Activated CD8-positive, alpha-beta memory T cell treated with anti-CD3 and anti-CD28 coated beads for 24 hours (primary cell): ENCODE measurements at places on chromosomes 5 and 9.

DNA sequence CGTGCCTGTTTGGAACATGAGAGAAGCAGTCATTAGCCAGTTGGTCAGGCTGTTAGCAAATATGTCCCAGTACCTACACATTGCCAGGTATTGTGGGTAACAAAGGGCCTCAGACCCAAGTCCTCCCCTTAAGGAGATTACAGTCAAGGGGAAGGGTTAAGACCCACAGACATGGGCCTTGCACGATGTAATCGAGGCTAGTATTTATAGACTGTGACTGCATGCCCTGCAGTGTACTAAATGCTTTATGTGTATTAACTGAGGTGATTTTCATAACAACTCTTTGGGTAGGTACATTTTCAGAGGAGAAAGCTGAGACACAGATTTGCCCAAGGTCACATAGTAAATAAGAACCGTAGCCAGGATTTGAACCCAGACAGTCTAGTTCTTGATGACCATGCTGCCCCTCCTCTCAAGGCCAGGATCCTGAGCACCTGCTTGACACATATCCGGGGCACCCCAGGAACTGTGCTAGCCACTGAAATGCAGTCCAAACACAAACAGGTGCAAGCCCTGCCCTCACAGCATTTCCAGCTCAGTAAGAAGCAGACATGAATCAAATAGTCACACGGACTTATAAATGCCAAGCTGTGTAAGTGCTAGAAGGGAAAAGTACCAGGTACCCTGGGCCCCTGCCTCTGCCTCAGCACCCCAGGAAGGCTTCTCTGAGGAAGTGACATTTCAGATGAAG is 32.0 kb upstream of the GRPEL2 start:
- DNase-seq: no peak

DNA sequence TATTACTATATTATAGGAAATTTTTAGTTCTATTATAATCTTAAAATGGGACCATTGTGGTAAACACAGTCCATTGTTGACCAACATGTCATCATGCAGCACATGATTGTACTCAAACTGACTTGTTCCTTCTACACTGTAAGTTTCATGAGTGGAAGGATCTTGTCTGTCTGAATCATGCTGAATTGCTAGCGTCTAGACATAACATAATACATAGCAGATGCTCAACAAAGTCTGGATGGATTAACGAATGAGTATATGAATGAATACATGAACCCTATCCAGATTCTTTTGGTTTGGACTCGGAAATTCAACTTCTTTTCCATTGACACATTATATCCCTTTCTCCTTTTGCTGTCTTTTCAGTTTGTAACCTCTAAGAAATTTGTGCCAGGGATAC is 429.2 kb upstream of the SGCD start:
- DNase-seq: no peak

DNA sequence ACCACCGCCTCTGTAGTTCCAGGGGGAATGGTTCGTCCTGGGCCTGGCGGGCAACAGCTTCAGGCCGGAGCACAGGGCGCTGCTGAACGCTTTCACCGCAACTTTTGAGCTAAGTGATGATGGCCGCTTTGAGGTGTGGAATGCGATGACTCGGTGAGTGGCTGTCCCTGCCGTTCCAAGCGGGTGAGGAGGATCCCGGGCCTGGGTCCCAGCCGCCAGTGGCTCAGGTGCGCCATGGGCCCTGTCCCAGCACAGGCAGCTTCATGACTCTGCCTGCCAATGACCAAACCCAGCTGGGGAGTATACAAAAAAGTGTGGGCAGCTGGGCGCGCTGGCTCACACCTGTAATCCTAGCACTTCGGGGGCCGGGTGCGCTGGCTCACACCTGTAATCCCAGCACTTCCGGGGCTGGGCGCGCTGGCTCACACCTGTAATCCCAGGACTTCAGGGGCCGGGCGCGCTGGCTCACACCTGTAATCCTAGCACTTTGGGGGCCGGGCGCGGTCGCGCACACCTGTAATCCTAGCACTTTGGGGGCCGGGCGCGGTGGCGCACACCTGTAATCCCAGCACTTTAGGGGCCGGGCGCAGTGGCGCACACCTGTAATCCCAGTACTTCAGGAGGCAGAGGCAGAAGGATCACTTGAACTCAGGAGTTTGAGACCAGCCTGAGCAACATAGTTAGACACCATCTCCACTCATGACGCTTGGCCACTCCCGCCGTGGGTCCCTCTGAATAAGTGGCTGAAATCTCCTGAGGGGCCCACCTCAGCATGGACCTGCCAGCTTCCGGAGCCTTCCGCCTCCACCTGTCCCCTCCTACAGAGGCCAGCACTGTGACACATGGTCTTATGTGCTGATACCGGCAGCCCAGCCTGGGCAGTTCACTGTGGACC is 1.1 kb downstream of the LCN12 start:
- no peak for DNase-seq

GRCh38 chr9:99027443-99027842 is 77.5 kb upstream of the TGFBR1 start:
- DNase-seq: peak; percentile 41

DNA sequence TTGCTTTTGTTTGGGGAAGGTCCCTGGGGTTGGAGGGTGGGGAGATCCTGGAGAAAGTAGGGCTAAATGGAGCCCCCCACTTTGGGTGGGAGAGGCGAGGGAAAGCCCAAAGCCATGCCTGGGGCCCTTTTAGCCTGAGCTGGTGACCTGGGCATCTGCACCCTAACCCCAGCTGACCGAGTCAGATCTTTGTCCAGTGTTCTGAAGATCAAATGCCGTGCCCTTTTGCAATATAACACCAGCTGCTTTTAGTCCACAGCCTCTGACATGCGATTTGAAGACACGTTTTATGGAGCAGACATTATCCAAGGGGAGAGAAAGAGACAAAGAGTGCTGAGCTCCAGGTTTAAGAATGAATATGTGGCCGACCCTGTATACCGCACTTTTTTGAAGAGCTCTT is 416.5 kb downstream of the KDM4C start:
- no peak for DNase-seq

DNA sequence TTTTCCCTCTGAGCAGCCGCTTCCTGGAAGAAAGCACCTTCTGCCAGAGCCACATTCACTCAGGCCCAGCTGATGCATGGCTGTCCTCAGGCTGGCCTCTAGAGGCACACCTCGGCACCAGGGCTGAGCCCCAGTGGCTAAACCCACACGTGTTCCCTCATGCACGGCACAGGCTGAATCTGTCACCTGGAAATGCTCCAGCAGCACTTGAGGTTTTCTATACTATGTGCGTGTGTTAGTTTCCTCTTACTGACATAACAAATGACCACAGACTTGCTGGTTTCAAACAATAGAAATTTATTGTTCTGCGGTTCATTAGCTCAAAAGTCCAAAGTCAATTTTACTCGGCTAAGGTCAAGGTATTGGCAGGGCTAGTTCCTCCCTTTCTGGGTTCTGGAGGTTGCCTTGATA is 141.4 kb downstream of the LRRC70 start:
- DNase-seq: no peak

GRCh38 chr5:80225934-80226326 is 29.9 kb downstream of the SERINC5 start:
- no peak for DNase-seq

DNA sequence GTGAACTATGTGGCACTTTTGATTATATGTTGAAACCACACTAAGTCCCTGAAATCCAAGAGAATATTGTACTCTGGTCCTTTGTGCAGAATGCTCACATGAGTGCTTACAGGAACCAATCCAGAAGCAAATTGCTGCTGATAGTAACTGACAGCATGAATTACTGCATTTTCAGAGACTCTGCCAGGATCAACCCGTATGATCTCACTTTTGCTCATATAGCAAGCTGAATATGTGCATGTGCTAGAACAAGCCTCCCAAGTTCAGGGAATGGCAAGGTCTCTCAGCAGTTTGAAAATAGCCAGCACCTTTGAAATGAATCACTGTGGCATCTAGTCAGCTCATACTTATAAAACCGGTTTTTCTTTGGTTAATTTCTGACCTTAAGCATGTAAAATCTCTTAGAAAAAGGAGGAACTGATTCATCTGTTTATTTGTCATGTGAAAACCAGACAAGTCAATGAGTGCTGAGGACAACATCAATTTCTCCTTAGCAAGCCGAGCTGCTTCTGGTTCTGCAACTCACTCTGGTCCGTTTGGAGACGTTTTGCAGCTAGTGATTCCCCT is 215.7 kb upstream of the ELL2 start:
- no peak for DNase-seq

GRCh38 chr5:181152406-181152805 is 5.0 kb downstream of the OR2V2 start:
- no peak for DNase-seq

GRCh38 chr9:111645806-111646205 is 14.7 kb downstream of the DNAJC25 start:
- DNase-seq: no peak

DNA sequence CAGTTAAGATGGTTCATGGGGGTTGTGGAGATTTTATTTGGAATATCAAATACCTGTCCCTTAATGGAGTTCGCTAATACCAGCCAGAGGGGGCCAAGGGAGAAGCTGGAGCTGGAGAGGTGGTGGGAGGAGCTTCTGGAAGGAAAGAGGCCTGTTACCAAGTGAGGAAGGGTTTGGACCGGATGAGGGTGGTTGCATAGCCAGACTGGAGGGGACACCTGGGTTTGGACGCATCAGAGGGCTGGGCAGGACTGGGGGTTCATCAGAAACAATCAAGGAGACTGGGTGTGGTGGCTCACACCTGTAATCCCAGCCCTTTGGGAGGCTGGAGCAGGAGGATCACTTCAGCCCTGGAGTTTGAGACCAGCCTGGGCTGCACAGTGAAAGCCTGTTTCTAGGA is 111.8 kb upstream of the IER5L start:
- no peak for DNase-seq
